ENCODE measurements at places on chromosomes 7 and 10.

DNA sequence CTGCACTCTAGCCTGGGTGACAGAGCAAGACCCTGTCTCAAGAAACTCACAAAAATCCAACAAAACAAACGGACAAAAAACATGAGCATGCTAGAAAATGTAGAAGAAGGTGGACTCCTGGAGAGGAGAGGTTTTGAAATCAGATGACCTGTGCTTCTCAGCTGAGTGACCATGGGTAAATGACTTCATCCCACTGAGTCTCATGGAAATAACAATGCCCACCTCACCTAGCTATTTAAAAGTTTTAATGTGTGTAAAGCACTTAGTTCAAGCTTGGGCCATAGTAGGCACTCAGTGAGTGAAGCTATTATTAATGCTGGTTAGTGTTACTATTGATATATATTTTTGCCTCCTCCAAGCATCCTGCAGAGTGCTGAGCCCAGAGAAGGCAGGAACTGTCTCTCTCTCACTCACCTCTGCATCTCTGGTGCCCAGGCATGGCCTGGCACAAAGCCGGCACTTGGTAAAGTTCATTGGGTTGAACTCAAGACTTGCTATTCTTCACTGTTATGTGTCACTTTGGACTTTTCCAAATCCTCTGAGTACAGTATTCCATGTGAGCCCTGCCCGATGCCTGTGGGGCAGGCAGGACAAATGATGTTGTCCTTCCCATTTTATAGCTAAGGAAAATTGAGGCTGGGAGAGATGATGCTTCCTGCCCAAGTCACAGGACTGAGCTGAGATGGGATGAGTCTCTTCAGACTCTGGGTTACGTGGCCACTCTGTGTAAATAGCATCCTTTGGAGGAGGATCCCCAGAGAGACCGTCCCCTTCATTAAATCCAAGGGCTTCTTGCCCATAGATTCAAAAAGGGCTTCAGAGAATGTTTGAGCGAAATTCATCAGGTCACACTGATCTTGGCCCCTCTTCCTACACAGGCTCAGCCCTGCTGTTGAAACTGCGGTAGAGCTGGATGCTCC, 81.4 kb upstream of the EMX2 start:
- DNase-seq = no peak

DNA sequence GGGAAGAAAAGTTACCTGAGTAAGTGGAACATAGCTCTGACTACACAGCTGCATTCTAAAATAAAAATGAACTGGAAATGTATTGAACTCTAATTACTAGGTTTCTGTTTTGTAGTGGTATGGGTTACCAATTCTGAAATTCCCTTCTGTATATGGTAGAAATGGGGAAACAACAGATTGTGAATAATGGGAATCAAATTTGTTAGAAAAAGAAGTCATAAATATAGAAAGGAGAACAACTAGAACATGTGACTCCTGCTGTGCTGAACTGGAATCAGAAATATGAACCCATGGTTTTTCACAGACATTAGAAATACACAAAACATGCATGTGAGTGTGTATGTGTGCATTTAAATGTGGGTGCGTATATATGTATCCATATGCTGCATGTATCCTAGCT, 27.0 kb downstream of the MCMBP start:
- DNase-seq = no peak

DNA sequence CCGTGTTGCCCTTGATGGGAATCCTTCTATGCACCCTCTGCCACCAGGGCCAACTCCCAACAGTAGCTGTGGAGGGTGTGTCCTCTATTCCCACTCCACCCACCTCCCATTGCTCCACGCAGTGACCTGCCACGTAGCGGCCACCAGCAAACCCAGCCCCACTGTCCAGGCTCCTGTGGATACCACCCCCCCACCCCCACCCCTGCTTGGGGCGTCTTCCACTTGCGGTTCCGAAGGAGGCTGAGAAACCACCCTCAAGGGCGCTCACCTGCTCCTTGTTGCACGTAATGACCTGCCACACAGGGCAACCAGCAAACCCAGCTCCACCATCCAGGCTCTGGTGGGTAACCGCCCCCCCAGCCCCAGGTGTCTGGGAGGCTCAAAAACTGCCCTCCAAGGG, 72.0 kb downstream of the DIP2C start:
- no peak for DNase-seq

DNA sequence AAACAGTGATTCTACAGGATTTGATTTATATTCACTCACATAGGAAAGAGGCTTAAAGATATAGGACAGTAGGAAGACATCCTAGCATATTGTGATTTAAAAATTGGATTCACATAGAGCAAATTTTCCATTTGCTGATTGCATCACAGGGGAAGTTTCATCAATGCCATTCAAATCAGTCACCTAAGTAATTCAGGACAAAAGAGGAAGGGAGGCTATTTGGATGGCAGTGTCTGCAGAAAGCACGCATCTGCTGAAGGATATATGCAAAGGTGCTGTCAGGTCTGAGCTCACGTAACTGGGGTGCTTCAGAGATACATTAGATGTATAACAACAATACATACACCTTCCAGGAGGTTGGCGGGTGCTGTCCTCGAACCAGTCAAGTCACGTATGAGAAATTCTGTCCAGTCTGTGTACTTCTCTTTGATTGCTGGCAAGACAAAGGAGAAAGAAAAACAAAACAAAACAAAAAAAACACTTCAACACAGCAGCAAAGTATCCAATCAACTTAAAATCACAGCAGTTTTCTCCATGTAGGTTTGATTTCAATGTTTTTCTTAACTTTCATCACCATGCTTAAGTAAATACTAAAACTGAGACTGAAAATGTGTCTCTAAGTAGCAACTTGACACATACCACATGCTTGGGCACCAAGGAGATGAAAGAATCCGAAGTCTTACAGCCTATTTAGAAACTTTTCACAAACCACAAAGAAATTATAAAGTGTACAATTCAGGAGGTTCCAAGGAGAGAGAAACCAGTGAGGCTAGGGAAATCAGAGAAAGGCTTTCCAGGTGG, 125.1 kb downstream of the SFMBT2 start:
- no peak for DNase-seq

DNA sequence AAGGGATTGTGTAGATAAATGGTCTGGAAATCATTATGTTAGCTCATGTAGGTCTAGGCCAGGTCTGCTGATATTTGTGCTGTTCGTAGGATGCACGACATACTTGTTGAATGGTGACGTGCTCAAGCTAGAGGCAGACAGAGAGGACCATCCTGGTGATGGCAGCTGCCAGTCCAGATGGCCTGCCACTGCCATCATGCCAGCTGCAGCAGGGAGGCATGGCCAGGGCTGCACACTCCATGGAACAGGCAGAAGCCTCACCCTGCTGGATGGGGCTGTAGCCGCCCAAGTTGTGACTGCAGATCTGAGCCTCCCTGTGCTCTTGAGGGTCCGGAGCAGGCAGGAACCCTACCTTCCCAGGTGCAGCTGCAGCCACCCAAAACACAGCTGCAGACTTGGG, 80.3 kb downstream of the SPDYE5 start:
- peak; percentile 36 for DNase-seq

- no peak for DNase-seq
Observed at GRCh38 chr10:84762754-84763394, 434.5 kb downstream of the CCSER2 start.

GRCh38 chr7:5462216-5462615, 38.6 kb upstream of the TNRC18 start:
- DNase-seq = no peak

- no peak for DNase-seq
Observed at GRCh38 chr7:46352004-46352954, 431.2 kb upstream of the IGFBP3 start.

- no peak for DNase-seq
Observed at GRCh38 chr7:54332301-54332700, 209.9 kb upstream of the VSTM2A start.

Measured in anterior cingulate cortex (tissue), 58 donors.